Hematopoietic multipotent progenitor cell treated with erythropoietin and hydrocortisone succinate and interleukin-3 and kit ligand, for 15 days (in vitro differentiated cells): ENCODE measurements at places on chromosomes 6 and 20.
A peak's percentile ranks its signal among the peaks of the same experiment; 100 is the strongest.

- DNase-seq, result no peak
Observed at GRCh38 chr20:45867819-45868176, 10.4 kb downstream of the ZSWIM3 start.

DNA sequence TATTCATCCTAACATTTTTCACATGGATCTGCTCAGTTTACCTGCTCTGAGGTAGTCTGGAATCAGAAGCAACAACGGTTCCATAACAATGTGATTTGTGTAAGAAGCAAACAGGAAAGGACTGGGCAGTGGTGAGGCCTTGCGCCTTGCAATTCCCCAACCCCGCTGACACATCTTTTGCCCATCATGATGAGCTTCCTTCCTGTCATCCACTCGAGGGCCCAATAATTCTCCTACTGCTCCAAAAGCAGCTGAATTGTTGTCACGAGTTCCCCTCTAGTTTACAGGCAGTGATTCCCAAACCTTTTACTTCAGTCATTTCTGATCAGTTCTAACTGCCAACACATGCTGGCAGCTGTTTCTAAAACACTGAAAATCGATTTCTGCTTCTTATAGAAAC is 22.9 kb downstream of the STX7 start:
- no peak for DNase-seq

GRCh38 chr20:10357974-10358373 is 76.0 kb downstream of the MKKS start:
- DNase-seq, result no peak

GRCh38 chr6:89433252-89434149 is 549 bp downstream of the ANKRD6 start:
- DNase-seq, result no peak

GRCh38 chr20:45138561-45139300 is 14.5 kb upstream of the WFDC12 start:
- peak; percentile 53 for DNase-seq

DNA sequence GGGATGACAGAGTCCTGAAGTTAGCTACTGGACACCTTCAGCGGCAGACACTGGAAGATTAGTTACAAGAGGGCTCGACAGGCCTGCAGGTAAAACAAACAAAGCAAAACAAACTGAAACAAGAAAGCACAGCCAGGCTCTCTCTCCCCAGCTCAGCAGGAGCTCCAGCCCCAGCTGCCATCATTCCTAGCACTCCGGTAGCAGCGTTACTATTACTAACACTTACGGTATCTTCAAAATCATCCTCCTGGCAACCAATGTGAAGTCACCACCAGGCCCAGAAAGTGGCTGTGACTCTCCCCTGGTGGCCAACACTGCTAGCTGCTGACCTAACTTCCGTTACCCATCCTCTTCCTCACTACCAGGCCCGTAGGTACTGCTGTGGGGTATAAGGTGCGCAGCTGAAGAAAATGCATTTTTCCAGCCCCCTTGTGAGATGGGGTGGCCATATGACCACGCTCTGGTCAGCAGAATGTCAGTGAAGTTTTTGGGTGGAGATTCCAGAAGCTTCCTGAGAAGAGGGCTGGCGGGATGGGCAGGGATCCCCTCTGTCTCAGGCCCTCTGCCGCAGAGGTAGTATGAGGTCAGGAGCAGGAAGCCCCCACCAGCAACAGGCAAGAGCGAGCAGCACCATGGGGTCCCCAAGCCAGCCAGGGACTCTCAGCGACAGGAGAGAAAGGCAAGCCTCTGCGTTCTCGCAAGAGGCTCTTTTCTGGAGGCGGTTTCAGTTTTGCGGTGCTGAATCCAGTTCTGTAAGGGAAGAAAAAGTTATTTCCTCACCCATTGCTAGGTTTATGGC is 37.4 kb upstream of the TBXT start:
- DNase-seq, result no peak

GRCh38 chr6:34065466-34066217 is 80.2 kb downstream of the GRM4 start:
- DNase-seq, result no peak

DNA sequence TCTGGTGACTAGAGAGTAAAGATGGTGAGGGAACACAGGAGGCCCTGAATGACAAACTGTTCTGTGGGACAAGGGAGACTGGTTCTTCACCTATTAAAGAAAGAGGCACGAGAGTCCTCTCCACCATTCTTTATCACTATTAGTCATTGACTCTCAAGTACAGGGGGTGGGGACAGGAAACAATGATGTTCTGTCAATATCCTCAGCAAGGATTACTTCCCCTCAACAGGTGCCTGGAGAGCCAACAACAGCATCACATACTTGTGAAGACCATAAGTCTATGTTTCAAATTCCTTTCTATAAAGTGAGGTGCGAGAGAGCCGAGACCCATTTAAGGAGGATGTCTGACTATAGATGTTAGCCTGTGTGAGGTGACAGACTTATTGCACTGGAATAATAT is 72.4 kb upstream of the TBC1D7 start:
- no peak for DNase-seq

GRCh38 chr6:108699290-108700041 is 138.7 kb downstream of the FOXO3 start:
- no peak for DNase-seq

DNA sequence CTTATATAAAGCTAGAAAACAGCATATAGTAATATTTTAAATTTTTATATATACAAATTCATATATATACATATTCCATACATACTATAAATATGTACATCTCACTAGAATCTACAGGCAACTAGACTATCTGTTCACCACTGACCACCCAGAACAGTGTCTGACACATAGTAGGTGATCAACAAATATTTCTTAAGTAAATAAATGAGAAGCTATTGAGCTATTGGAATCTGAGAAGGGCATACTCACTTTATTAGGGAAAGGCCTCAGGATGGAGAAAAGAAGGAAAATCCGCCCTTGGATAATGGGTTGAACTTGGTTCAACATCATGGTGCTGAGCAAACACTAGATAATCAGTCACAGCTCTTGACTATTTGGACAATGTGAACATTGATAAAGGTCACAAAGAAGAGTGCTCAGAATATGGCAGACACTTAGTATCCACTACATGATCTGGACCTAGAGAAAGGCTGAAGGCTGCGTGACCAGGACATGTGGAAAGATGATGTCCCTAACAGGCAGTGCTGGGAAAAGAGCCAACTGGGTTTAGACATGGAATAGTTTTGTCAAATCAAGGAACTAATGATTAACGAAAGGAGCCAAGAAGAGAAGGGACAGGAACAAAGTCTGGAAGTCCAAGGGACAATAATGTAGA is 186.1 kb downstream of the TASP1 start:
- DNase-seq, result no peak

DNA sequence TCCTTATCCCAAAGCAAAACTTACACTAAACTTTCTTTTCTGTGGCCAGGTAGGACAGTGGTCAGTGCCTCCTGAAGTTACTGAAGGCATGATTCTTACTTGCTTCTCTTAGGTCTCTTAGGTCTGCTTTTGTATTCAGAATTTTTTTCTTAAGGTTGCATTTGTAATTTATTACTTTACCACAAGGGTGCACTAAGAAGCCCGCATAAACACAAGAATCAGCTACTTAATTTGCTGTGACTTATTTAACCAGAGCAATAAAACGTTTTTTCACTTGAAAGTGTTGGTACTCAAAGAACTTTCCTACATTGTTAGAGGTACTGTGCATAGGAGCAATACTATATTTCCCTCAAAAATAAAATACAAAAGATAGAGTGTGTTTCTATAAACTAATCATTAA is 75.4 kb upstream of the LAMA2 start:
- DNase-seq, result no peak

- no peak for DNase-seq
Observed at GRCh38 chr20:54223285-54223684, 15.4 kb downstream of the PFDN4 start.

- no peak for DNase-seq
Observed at GRCh38 chr20:62815066-62815991, 1.5 kb upstream of the COL9A3 start.

- no peak for DNase-seq
Observed at GRCh38 chr6:149950423-149950822, 8.6 kb downstream of the ULBP2 start.

DNA sequence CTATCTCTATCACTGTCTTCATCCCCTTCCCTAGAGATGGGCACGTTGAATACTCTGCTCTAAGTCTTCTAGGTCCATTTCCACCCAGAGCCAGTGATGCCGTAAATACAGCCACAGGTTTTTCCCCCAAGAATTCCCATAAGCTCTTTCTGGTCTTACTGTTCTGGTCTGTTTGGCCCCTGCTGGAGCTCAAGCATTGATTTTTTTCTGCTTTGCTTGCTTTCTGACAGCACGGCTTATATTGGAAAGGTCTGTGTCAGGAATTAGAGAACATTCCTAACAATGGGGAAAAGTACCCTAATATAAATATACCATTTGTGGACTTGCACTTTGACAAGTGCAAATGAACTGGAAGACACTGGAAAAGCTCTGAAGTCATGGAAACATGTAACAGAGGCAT is 302.6 kb downstream of the TSHZ2 start:
- no peak for DNase-seq

- DNase-seq, result no peak
Observed at GRCh38 chr6:97109444-97109843, 173.6 kb downstream of the MMS22L start.

DNA sequence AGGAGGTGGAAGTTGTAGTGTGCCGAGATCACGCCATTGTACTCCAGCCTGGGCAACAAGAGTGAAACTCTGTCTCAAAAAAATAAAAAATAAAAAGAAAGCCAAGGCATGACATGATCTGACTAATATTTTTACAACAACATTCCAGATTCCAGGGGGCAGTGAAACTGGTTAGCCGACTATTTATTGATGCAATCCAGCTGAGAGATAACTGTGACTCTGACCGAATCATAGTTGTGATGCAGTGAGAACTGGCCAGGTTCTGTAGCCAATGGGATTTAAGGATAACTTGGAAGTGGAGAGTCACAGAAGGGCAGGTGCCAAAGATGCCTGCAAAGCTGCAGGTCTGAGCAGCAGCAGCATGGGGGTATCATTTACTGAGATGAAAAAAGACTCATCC is 82.9 kb upstream of the TSHZ2 start:
- no peak for DNase-seq

DNA sequence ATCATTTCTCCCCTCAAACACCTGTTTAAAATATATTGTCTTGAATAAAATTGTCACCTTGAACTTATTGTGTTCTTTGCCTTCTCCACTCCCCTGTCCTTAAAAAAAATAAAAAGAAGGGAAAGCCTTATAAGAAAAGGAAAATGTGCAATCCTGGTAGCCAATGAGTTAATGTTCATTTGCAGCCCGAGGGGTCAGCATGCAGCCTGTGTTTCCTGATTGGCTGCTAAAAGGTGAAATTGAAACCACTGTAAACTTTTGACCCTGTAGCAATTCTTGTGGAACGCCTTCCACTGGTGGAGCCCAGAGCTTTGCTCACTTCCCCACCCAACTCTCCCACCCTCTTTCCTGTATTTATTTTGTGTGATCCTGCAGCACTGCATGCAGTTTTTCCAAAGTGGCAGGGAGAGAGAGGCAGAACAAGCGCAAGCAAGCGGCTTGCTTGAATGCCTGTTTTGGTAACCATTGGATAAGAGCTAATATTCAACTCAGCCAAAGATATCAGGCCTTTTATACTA is 74.9 kb downstream of the NCOA3 start:
- no peak for DNase-seq

DNA sequence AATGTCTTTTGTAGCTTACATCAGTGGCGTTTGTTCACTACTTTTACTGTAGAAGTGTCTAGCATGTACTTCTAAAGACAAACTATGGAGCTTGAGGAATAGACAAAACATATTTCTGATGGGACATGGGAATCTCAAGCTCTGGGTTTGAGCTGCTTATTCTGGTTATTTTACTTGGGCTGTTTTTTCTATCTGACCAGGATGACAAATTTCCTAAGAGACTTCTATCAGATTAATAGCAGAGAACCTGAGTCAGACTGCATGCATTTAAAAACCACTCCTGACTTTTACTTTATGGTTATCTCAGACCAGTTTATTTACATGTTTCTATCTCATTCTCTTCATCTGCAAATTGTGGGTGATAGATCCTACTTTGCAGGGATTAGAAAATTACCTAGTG is 1282.3 kb upstream of the GJE1 start:
- no peak for DNase-seq

- DNase-seq, result no peak
Observed at GRCh38 chr20:8602389-8603116, 466.3 kb upstream of the PLCB4 start.

GRCh38 chr6:13260831-13261230 is 67.5 kb downstream of the TBC1D7 start:
- DNase-seq, result no peak

DNA sequence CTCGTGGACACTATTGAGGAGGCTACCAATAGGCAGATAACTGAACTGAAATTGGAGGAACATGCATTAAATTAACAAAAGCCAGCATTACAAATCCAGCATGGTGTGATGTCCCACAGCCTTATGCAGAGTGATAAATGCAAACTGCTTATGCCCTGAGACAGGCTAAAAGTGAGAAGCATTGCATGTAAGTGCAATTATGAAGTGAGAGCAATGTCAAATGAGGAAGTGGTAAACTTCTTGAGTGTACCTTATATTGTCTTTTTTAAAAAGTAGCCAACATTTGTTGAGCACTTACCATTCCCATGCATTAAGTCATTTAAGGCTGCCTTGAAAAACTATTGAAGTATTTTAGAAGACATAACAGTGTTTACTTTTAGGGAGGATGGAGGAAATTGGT is 212.2 kb downstream of the TBC1D7 start:
- DNase-seq, result no peak

- DNase-seq, result no peak
Observed at GRCh38 chr20:15265581-15266309, 928.3 kb upstream of the FLRT3 start.

- DNase-seq, result no peak
Observed at GRCh38 chr6:43965628-43966373, 161.5 kb downstream of the MRPL14 start.
